Trophoblast cell (in vitro differentiated cells and primary cell): ENCODE measurements at places on chromosomes 3 and 15.
A peak's percentile ranks its signal among the peaks of the same experiment; 100 is the strongest.

- DNase-seq, result no peak
These were observed 91.5 kb downstream of the ITPR1 start for GRCh38 chr3:4584456-4585249.

DNA sequence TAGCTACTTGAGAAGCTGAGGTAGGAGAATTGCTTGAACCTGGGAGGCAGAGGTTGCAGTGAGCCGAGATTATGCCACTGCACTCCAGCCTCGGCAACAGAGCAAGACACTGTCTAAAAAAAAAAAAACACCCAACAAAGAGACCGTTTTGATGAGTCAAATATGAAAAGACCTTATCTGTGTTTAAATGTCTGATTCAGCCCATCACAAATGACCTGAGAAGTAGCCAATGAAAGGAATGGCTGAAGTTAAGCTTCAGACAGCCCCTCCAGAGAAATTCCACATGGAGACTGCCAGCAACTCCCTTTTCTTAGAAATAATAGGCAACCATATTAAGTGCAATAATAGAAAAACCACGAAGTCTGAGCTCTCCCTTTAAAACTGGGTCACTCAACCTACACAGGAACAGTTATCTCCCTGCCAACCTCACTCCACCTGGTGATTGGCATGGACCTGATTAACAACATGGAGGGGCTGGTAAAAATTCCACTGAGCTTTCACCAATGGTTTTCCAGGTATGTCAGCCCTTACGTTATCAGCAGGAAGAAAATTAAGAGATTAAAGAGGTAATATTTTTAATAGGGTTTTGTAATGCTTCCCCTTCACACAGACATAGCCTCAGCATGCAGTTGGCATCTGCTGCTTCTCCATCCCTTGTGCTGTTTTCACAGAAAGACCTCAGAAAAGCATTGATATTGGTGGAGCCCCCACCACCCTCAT is 238.1 kb upstream of the STT3B start:
- peak; percentile 20 for DNase-seq

- no peak for DNase-seq
These were observed 24.6 kb downstream of the MNS1 start for GRCh38 chr15:56440214-56440770.

GRCh38 chr3:59081071-59081470 is 31.2 kb upstream of the CFAP20DC start:
- DNase-seq, result peak; percentile 85

- DNase-seq, result no peak
These were observed 18.1 kb upstream of the TMEM40 start for GRCh38 chr3:12777171-12777570.

DNA sequence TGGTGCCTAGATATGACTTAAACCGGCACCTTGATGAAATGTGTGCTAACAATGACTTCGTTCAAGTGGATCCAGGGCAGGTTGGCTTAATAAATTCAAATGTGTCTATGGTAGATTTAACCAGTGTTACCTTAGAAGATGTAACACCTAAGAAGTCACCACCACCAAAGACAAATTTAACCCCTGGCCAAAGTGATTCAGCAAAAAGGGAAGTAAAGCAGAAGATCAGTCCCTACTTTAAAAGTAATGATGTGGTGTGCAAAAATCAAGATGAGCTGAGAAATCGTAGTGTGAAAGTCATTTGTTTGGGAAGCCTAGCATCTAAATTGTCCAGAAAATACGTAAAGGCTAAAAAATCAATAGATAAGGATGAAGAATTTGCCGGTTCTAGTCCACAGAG is 1.1 kb downstream of the FAN1 start:
- no peak for DNase-seq

DNA sequence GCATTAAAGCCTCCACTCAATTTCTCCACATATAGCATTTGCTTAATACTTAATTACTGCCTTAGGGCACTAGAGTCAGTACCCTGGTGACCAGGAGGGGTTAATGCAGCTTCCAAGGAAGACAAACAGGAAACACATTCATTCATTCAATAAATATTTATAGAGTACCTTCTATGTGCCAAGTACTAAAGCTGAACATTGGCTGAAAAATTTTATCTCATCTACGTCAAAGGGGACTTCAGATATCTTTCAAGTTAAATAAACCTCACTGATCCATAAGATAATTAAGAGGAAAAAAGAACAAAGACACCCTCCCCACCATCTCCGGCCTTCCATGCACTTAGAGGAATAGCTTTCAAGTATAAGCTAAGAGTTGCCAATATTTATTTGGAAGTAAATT is 156.9 kb upstream of the PRICKLE2 start:
- no peak for DNase-seq

- DNase-seq, result peak; percentile 82
These were observed 12.9 kb downstream of the C15orf62 start for GRCh38 chr15:40782609-40783227.

DNA sequence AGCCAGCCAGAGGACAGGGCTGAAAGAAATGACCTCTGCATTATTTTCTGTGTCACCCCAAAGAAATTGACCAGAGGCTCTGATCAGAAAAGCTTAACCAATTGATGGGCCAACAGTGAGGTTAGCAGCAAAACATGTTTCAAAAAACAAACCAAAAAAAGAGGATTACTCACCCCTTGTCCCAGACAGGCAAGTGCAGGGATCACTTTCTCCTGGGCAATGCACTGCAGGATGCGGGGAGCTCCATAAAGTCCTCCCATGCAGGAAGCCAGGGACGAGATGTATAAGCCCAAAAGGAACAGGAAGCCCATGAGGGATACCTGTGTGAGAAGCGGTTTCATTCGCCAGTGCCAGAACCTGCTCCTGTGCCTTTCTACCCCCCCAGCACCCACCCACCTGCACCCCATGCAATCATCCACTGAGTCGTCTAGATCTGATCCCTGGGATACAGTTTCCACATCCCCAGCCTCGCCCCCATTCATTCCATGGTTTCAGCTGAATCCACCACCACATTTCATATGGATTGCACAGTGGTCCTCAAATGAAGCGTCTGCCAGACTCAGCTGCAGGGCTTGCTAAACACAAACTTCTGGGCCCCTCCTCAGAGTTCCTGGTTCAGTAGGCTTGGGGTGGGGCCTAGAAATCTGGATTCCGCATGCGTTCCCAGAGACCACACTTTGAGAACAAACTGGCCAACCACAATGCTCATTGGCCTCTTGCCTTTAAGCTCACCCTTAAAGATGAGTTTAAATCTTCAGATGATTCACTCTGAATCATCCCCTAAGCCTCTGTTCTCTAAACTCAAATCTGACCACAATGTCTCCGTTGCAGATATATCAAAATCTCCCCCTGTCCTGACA is 54.4 kb upstream of the HEG1 start:
- no peak for DNase-seq
